ENCODE measurements at places on chromosomes 2 and 18.

DNA sequence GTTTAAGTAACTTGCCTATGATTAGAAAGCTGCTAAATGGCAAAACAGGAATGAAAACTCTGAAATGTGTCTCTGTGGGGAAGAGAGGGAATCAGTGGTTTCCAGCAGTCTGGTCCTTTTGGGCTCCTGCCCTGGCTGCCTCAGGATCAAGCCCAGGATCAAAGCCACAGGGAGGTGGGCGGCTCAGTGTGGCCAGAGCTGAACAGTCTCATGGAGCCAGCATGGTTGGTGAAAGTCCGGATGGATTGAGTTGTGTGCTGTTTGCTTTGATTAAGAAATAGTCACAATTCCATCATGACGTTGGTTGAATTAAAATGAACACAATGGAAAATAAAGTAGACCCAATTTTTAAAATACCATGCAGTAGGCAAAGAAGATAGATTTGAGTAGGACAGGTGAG, 344.2 kb downstream of the LPIN1 start:
- no peak for DNase-seq

DNA sequence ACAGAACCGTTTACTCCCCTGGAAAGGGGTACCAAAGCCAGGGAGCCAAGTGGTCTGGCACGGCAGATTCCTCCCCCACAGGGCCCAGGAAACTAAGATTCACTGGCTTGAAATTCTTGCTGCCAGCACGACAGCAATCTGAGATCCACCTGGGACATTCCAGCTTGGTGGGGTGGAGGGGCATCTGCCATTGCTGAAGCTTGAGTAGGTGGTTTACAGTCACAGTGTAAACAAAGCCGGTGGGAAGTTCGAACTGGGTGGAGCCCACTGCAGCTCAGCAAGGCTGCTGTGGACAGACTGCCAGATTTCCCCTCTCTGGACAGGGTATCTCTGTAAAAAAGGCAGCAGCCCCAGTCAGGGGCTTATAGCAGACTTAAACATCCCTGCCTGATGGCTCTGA, 901.7 kb upstream of the LRRTM1 start:
- DNase-seq: no peak

GRCh38 chr2:121429119-121429903, 101.4 kb upstream of the RNU4ATAC start:
- DNase-seq: no peak

GRCh38 chr2:158829167-158829566, 34.0 kb downstream of the DAPL1 start:
- no peak for DNase-seq

DNA sequence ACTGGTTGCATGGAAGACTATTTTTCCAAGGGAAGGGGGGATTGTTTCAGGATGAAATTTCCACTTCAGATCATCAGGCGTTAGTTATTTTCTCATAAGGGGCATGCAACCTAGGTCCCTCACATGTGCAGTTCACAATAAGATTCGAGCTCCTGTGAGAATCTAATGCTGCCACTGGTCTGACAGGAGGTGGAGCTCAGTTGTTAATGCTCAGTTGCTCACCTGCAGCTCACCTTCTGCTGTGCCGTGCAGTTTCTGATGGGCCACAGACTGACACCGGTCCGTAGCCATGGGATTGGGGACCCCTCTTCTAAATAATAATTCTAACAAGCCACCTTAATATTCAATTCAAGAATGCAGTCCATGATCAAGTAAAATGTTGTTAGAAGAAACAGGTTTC, 34.9 kb downstream of the PLCL1 start:
- DNase-seq: no peak

DNA sequence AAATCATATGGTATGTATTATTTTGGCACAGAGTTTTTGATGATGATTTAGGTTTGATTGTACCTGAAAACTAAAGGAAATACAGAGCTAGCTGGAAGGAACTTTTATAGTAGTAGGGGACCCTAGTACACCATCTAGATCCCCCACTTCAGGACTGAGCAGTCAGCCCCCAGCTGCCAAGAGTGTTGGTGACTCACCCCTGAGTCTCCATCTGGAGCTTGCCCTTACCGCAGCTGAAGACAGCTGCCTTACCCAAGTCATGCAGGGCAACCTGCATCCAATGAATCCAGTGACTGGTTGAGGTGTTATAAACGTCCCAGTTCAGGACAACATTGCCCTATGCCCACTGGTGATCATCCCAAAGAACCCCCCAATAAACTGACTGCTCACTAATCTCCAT, 15.3 kb downstream of the PMS1 start:
- no peak for DNase-seq
